ENCODE measurements at places on chromosomes 3 and 15. TPM values are rescaled to one million over a fixed set of nuclear protein-coding genes. Genes with fewer than 3 reads are reported as not detected.

The FOXB1 gene
- polyA plus RNA-seq = not detected

The EXOSC7 gene
- 39.2 TPM for polyA plus RNA-seq

The AADAC gene
- polyA plus RNA-seq = not detected

The HOMER2 gene
- polyA plus RNA-seq = 9.3 TPM

The EFL1 gene
- polyA plus RNA-seq = 17.7 TPM

The CAND2 gene
- 0.61 TPM for polyA plus RNA-seq

- H3K27me3 ChIP-seq = no peaks in the 10 kb centered on the region
- peak overlapping the region; percentile 93 for H3K4me3 ChIP-seq
- DNase-seq = peak; percentile 60
These were observed 777 bp downstream of the GPR160 start for GRCh38 chr3:170038434-170039110.

DNA sequence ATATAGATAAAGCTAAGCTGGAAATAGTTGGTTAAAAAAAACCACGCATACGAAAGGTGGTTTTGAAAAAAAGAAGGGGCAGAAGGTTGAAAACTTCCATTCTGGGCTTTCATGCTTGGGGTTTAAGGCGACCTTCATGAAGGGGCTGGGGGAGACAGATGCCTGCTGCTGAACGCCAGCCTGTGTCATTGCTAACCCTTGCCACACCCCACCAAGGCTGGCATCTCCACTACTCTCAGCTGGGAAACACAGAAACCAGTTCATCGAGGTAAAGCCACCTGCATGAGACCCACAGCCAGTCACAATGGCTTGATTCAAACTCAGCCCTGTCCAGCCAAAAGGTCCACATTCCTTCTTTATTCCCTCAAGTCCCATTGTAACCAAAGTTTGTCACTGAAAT, 78.7 kb downstream of the ADAMTS17 start:
- no peaks in the 10 kb centered on the region for H3K4me1 ChIP-seq
- H3K36me3 ChIP-seq = no peaks in the 10 kb centered on the region
- no peak overlapping the region for H3K27ac ChIP-seq

DNA sequence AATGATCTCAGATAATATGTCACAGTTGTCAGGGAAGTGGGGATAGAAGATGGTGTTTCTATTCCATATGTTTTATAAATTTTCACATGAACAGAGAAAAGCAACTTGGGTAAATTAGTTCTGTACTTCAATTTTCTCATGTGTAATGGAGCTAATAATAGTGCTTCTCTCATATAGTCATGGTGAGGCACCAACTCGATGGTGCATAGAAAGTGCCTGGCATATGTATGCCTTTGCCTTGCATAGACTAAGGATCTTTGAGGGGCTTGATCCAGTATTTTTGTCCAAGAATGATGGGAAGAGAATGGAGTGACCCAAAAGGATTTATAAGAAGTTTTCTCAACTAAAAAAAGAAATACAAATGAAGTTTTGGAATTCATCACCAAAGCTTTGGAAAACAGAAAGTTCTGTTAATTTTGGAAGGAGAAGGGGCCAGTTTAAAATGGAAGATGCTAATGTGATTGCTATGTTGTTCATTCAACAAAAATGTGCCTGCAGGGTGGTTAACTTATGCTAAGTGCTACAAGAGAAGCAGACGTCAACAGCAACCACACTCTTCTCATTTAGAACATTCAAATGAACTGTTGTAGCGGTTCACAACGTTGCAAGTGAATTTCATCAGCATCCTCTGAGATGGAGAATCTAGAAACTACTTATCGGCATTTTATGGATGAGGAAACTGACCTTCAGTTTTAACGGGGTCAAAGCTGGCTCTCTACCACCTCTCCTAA, 86.1 kb downstream of the RTP4 start:
- H3K27me3 ChIP-seq = peaks cover 15% of the 10 kb centered on the region
- H3K4me1 ChIP-seq = no peaks in the 10 kb centered on the region
- H3K36me3 ChIP-seq = no peaks in the 10 kb centered on the region
- H3K4me3 ChIP-seq = no peak overlapping the region
- peak overlapping the region; percentile 68 for H3K27ac ChIP-seq

DNA sequence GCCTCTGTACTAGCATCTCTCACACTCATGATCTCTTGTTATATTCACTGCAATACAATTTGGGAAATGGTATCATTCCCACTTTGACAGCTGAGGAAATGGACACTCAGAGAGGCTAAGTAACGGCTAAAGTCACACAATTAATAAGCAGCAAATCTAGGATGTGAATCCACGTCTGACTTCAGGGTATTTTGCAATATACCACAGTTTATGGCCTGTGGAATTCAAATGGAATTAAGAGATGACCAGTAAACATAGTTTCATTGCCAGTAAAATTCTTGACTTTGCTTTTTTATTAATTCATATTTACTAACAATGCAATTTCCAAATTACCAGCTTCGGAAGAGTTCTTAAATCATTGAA, 61.1 kb downstream of the CCNL1 start:
- DNase-seq = no peak
- H3K27ac ChIP-seq = no peak overlapping the region
- no peaks in the 10 kb centered on the region for H3K36me3 ChIP-seq
- H3K27me3 ChIP-seq = peaks cover 23% of the 10 kb centered on the region
- peaks cover 3% of the 10 kb centered on the region for H3K4me1 ChIP-seq
- H3K4me3 ChIP-seq = no peak overlapping the region

DNA sequence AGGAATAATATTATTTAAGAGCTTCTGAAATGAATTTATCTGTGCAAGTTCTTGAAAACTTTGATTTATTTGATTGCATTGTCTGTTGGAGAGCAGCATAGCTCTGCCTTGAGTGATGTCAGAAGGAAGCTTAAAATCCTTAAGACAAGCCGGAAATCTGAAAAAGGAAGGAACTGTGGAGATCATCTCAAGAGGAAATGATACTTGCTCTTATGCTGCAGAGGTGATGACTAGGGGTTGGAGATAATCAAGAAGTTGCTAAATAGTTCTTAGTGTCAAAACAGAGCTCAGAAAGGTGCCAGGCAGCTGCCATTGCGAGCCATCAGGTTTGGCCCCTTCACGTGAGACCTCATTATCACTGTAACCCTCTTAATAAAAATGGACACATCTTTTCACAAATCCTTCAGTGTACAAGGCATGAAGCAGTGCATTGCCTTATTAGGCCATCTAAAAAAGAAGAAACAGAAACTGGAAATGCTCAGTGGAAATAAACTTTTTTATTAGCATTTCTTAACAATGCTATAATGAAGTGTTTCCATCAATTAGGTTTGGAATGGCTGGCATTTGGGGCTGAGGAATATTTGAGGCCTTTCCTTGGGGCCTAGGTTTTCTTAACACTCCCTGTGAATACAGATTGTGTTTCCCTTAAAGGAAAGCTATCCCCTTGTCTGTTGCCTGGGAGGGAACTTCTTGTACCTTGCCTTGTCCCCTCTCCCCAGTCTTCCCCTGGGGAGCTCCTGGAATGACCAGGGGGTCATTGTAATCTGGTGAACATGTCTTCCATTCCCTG, 34.5 kb upstream of the VILL start:
- H3K36me3 ChIP-seq = no peaks in the 10 kb centered on the region
- no peak overlapping the region for H3K4me3 ChIP-seq
- peak; percentile 5 for DNase-seq
- peaks cover 31% of the 10 kb centered on the region for H3K4me1 ChIP-seq

DNA sequence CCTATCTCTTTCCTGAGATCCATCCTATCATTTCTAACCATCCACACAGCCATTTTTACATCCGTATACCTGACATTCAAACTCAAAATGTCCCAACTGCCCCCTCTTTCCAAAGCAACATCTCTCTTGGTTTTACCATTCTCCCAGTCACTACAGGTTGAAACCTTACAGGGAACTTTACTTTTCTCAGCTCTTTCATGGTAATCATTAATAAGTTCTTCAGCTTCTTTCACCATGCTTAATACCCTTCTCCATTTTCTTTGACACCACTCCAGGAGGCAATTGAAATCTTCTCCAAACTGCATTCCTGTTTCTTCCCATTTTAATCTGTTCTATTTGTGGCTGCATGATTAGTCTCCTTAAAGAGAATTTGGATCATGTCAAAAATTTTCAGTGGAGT, 352.5 kb downstream of the GAP43 start:
- no peak for DNase-seq
- peaks cover 5% of the 10 kb centered on the region for H3K27me3 ChIP-seq
- H3K36me3 ChIP-seq = no peaks in the 10 kb centered on the region
- no peak overlapping the region for H3K27ac ChIP-seq
- no peaks in the 10 kb centered on the region for H3K4me1 ChIP-seq

DNA sequence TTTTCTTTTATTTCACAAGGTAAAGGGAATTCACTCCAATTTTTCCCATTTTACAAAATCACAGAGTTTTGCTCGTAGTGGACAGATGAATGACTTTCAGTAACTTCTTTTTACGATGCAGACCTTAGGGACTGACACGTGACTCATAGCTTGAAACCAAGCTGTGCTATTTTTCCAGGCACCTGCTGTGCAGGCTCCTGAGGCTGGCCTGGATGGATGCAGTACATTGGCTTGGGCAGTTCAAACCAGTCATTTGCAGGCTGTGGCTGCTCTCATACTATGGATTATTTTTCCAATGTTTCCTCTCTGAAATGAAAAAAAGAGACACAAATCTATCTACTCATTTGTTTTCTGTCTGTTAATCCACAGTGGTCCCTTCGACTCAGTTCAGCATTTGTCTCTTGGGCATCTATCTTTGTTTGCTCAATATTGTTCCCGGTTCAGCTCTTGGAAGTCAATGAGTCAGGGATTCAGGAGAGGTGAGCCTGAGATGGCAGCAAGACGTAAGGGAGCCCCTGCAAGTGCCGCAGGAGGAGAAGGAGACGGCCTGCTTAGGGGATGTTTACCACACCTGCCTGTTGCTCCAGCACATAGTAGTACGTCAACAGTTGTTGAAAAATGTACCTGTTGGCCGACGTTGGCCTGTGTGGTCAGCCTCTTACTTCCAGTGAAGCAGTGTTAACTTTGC, 92.8 kb downstream of the SV2B start:
- peaks cover 47% of the 10 kb centered on the region for H3K27me3 ChIP-seq
- no peaks in the 10 kb centered on the region for H3K4me1 ChIP-seq
- H3K36me3 ChIP-seq = no peaks in the 10 kb centered on the region
- H3K27ac ChIP-seq = no peak overlapping the region

- H3K4me1 ChIP-seq = peaks cover 4% of the 10 kb centered on the region
- peaks cover 17% of the 10 kb centered on the region for H3K27me3 ChIP-seq
- no peak overlapping the region for H3K4me3 ChIP-seq
These were observed 40.9 kb upstream of the CCDC80 start for GRCh38 chr3:112681822-112682325.
